ENCODE measurements at places on chromosomes 7 and 10.

- DNase-seq, result no peak
These were observed 7.9 kb downstream of the RET start for GRCh38 chr10:43084812-43085211.

GRCh38 chr10:24697080-24697479, 26.6 kb downstream of the ARHGAP21 start:
- DNase-seq, result no peak

- DNase-seq, result no peak
These were observed 63.4 kb downstream of the SCRN1 start for GRCh38 chr7:29926216-29926615.

DNA sequence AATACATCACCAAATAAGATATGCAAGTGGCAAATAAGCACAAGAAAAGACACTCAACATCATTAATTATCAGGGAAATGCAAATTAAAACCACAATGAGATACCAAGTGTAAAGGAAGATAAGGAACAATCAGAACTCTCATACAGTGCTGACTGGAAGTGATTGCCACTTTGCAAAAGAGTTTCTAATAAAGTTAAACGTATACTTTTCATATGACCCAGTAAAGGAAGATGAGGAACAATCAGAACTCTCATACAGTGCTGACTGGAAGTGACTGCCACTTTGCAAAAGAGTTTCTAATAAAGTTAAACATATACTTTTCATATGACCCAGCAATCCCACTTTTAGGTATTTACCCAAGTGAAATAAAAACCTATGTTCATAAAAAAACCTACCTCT, 12.2 kb upstream of the JMJD1C start:
- DNase-seq, result no peak

DNA sequence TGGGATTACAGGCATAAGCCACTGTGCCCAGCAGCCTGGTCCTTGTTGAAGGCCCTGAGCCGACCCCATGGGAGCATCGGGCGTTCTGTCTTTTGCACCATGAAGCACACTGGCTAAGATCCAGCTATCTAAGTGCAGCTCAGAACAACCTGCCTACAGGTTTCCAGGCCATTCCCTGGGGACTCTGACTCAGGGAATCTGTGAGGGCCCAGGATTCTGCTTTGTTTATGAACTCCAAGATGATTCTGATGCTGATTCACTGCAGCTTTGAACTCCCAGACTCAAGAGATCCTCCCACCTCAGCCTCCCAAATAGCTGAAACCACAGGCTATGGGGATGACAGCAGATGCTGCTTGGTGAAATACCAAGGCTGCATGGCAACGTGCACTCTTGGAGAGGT, 30.2 kb downstream of the NPTX2 start:
- no peak for DNase-seq

DNA sequence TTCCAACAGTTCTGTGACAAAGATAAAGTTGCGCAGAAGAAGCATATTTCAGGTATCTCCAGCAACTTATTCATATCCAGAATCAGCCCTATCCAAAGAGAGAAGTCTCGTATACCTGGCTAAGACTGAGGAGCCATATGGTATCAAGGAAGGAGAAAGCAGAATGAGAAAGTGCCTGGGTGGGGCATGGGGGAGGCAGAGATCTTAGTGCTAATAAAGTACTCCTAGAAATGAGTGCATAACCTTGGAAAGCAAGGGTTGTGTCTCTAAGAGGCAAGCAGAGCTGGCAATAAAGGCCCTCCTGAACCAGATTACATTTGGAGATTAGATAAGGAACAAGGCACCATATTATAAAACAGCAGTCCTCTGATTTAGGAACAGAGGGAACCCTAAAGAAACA, 12.7 kb downstream of the TASOR2 start:
- DNase-seq, result no peak

DNA sequence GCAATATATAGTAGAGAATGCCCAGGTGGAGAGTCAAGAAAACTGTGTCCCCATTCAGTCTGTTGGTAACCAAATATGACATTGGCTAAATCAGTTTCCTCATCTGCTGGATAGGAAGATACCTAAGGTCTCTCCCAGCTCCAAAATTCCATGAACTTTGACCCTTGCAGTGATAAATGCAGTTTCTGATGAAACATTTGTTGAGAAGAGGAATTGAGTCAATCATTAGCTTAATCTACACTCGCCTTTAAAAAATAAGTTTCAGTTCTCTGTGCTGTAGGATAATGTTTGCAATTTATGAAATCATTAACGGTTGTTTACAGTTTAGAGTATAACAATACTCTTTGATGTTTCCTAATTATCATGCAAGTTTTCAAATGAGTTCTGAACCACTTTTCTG, 38.0 kb upstream of the SLC25A13 start:
- no peak for DNase-seq

GRCh38 chr7:22138886-22139285, 193.2 kb upstream of the CDCA7L start:
- DNase-seq, result no peak

DNA sequence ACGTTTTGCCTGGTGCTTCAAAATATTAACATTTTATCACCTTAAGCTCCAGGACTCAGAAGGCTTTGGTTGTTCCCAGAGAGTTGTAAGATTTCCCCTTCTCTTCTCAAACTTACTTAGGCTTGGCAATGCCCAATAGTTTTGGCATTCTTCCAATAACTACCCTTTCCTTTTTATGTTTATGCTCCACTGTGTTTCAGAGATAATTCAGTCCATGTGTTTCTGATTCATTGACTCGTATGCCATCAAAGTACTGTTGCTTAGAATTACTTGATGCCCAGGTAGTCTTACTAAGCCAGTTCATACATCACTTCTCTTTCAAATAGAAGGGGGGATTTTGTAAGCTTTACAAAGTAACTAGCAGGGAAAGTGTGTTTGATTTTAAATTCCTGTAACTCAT, 66.6 kb downstream of the AGMO start:
- DNase-seq, result no peak

DNA sequence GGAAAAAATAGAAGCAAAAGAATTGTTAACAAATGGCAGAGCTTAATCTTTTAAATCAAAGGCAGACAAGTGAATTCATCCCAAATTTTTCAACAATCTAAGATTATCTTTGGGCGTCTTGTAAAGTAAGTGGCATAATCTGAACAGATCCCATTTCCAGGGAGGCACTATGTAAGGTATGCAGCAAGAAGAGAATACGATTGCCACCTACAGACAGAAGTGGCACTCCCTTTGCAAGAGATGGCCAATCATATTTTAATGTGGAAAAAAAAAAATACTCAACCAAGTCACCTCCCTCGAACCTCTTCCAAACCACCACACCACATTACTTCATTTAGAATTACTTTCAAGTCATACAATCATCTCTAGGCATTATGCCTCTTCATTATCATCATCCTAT, 4.0 kb downstream of the GFRA1 start:
- DNase-seq, result no peak

GRCh38 chr7:521221-522070, 1.8 kb upstream of the PDGFA start:
- DNase-seq, result no peak

DNA sequence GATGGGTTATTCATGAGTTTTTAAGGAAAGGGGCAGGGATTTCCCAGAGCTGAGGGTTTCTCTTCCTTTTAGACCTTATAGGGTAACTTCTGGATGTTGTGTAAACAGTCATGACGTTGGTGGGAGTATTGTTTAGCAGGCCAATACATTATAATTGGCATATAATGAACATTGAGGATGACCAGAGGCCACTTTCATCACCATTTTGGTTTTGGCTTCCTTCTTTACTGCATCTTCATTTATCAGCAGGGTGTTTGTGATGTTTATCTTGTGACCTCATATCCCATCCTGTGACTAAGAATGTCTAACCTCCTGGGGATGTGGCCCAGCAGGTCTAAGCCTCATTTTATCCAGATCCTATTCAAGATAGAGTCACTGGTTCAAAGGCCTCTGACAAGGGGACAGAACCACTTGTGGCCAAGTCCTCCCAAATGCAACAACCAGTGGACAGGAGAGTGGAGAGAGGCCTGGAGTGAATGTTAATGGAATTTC, 77.3 kb upstream of the RPA3 start:
- DNase-seq, result no peak

DNA sequence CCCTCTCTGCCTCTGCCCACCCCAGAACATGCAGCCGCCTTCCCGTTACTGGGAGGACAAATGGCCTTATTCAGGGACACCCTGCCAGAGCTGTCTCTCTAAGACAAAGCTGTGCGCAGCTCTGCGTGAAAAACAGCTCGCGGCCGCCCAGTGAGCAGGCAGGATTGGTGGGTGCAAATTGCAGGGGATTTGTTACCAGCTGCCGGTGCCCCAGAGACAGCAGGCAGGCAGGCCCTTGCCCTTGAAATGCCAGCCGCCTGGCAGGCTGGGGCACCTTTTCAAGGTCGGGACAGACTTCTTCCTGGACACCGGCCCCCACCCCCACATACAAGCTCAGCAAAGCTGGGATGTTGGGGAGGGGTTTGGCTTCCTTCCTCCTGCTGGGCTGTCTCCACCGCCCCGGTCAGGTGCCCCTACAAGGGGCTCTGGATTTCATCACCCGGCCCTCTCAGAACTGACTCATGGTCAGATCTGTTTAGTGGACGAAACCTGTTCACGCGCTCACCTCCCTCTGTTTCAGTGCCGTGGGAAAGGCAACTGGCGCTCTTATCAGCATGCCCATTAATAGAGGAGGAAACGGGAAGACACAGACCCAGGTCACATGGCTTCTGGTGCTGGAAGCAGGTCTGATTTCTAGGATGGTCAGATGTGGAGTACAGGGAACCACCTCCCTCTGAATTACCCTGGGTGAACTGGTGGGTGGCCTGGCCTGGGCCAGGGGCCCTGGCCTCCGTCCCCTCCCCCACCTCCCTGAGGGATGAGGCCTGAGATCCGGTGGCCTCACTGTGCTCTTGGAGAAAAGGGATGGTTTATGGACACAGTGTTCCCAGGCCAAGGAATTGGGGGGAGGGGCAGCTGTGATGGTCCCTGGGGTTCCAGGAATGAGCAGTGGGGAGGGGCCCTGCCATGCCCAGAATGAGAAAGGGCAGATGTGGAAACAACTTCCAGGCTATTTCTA, 123.9 kb upstream of the PPIF start:
- DNase-seq, result no peak

GRCh38 chr10:6581778-6582228, 1.7 kb upstream of the PRKCQ start:
- no peak for DNase-seq

- peak; percentile 22 for DNase-seq
These were observed 1.9 kb downstream of the HIPK2 start for GRCh38 chr7:139775829-139776266.

GRCh38 chr10:69659241-69660038, 29.4 kb downstream of the FAM241B start:
- DNase-seq, result no peak

DNA sequence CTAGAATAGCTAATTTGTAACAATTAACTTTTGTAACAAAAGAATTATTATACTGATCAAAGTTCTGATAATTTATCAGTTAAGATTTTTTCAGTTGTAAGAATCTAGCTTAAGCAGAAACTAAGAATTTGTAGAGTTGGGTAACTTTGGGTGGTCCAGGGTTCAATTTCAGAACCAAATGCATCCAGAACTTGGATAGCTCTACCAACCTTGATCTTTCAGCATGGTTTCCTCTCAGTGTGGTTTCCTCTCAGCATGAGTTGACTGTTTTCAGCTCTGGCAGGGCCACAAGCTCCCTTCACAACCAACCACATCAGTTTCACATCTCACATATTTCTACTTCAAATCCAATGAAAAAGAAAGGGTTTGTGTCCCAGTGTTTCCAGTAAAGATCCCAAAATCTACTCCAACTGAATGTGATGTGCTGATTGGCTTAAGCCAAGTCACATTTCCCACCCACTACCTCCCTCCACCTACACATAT, 3.3 kb upstream of the FAS start:
- no peak for DNase-seq

- no peak for DNase-seq
These were observed 580.5 kb downstream of the REEP3 start for GRCh38 chr10:64101606-64102263.

GRCh38 chr7:105890290-105890997, 14.0 kb upstream of the ATXN7L1 start:
- DNase-seq, result no peak

DNA sequence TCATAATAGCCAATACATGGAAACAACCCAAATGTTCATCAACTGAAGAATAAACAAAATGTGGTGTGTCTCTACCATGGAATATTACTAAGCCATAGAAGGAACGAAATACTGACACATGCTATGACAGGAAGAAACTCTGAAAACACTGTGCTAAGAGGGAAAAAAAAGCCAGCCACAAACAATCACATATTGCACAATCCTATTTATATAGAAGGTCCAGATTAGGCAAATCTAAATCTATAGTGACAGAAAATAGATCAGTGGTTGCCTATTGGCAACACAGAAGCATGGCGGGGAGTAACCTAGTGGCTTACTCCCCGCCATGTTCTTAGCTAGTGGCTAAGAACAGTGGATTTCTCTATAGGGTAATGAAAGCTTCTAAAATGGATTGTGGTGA, 48.0 kb downstream of the MDH2 start:
- DNase-seq, result no peak

DNA sequence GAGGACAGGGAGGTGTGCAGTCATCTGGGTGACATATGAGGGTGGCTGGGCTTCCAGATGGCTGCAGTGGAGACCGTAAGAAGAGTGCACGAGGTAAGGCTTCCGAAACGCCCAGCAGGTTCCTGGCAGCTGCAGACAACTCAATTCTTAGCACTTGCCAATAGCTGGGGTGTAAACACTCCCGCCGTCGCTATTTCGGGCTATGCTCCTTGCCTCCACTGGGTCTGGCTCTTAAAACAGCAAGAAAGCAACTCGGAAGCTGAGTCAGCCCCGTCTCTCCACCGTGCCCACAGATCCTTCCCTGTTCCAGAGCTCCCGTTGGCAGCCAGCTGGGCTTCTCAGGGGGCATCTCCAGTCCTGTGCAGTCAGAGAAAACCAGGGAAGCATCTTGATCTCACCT, 6.1 kb upstream of the PDGFA start:
- DNase-seq, result no peak

- no peak for DNase-seq
These were observed 9.5 kb upstream of the NPFFR1 start for GRCh38 chr10:70293169-70293843.

All from stimulated activated CD4-positive, alpha-beta T cell treated with anti-CD3 and anti-CD28 coated beads, Interleukin-15, amount 100 ng/mL, for 1 hour (primary cell).